Stimulated activated naive CD4-positive, alpha-beta T cell (primary cell): ENCODE measurements at places on chromosomes 2 and 18.
A peak's percentile ranks its signal among the peaks of the same experiment; 100 is the strongest.

DNA sequence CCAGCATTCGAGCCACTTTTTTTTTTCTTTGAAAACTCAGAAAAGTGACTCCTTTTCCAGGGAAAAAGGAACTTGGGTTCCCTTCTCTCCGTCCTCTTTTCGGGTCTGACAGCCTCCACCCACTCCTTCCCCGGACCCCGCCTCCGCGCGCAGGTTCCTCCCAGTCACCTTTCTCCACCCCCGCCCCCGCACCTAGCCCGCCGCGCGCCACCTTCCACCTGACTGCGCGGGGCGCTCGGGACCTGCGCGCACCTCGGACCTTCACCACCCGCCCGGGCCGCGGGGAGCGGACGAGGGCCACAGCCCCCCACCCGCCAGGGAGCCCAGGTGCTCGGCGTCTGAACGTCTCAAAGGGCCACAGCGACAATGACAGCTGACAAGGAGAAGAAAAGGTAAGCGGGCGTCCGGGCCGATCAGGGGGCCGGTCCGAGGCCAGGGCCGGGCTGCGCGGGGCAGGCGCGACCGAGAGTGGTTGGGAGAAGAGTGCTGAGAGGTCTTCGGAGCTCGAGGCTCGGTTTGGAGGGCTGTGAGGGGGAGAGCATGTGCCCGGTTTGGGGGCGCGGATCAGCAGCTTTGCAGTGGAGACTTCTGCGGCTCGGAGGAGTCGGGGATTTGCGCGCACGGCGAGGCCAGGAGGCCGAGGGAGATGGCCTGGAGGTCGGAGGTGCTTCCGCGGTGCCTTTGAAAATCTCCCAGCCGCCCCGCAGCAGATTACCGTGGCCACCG lies 502 bp downstream of the EPAS1 start:
- peak; percentile 58 for DNase-seq

DNA sequence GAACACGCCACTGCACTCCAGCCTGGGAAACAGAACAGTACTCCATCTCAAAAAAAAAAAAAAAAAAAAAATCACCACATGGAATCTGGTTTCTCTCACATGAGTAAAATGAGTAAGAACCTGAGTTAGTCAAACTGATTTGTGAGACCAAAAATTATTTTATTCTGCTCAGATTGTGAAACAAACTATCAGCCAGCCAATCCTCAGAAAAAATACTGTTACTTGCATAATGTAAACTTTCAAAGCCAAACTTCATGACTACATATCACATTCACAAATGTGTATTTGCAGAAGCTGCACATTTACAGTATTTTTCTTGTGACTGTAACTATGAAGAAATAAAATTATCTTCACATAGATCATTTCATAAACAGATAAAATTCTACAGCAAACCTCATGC lies 23.2 kb downstream of the SUMO1 start:
- DNase-seq: no peak

DNA sequence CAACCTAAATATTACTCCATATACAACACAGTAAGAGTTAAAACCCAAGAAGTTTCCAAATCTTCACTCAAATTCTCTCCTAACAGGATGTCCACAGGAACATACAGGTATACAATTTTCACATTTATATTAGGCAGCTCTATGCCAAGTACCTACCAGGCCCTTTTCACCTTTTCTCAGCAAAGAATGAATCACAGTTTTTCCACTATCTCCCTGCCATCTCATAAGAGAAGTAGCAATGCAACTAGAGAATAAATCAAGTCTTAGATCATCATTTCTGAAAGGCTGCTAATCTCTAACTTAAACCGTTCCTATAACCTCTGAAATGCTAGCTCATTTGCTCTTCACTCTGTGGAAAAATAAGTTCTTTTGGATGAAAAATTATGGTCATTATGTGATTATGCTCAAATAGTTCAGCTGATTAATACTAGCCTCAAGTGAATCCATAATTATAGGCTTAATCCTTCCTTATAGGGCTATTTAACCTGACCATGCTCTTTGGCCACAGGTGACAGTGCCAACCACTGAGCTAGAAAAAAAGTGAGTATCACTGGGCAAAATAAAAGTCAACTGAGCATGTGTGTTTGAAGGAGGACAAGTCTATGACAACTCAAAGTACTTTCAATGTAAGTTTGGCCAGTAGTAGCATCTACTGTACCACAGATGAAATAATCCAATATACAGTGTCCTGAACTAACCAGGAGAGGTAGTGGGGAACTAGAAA lies 79.7 kb downstream of the COBLL1 start:
- DNase-seq: no peak

- DNase-seq: no peak
These were observed 134.2 kb upstream of the NOL4 start for GRCh38 chr18:34358923-34359322.

- DNase-seq: no peak
These were observed 739.1 kb upstream of the ZEB2 start for GRCh38 chr2:145258903-145259579.

DNA sequence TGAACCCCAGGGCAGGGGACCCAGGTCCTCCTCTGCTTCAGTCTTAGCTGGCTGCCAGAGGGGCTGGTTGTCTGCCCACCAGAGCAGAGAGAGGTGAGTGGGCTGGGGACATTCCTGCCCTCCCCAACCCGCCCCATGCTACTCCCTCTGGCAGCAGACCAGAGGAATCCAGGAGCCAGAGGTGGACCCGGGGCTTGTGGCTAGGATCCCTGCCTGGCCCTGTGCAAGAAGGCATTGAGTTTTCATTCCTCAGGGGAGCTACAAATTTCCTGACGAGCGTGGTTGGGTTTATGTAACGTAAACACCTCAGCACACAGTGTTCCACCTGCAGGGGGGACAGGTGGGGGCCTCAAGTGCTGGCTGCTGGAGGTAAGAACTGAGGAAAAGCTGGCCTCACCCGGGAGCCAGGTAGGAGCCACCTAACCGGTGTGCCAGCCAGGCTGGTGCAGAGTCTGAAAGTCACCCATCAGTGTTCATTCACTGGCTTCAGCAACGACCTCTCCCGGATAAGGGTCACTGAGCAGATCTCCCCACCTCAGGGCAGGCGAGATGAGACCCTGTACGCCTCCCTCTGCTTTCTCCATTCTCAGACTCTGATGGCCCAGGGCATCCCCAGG lies 246.8 kb downstream of the DYSF start:
- no peak for DNase-seq

GRCh38 chr2:177064422-177064821 lies 148.2 kb upstream of the HNRNPA3 start:
- DNase-seq: no peak

GRCh38 chr2:14524803-14525080 lies 107.8 kb upstream of the LRATD1 start:
- DNase-seq: no peak

- no peak for DNase-seq
These were observed 37.2 kb upstream of the CFAP36 start for GRCh38 chr2:55482186-55482884.

DNA sequence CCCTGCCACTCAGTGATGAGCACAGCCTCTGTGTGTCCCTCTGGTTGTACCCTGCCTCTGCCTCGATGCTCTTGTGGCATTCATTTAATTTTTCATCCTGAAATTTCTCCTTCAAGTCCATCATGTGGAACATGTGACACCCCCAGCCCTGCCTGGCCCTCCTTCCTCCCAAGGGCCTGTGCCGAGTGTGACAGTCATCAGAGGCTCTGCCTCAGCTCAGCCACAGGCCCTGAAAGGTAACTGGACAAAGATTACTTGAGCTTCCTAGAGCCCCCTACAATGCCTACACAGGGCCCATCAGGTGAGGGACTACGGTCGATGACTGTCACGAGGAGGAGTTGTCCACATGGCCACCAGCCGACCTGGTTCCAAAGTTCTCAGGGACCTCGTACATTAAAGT lies 75.1 kb downstream of the C1QL2 start:
- DNase-seq: no peak

- no peak for DNase-seq
These were observed 84.1 kb upstream of the NCKAP5 start for GRCh38 chr2:133652398-133652797.

DNA sequence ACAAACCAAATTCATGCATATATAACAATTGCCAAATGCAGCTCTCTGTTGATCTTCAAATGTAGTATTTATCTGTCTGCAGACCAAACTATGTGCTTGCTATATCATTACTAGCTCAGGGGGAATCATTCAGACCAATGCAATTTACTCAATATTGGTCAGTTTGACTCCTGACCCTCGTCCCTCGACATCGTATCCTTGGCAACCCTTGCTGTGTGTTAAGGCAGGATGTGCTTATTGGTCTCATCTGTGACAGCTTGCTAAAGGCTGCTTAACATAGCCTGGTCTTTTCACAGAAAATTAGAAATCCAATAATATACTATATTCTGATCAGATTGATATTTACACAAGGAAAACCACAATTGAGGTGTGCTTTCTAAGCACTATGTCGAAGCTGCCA lies 747.1 kb downstream of the GALR1 start:
- no peak for DNase-seq

DNA sequence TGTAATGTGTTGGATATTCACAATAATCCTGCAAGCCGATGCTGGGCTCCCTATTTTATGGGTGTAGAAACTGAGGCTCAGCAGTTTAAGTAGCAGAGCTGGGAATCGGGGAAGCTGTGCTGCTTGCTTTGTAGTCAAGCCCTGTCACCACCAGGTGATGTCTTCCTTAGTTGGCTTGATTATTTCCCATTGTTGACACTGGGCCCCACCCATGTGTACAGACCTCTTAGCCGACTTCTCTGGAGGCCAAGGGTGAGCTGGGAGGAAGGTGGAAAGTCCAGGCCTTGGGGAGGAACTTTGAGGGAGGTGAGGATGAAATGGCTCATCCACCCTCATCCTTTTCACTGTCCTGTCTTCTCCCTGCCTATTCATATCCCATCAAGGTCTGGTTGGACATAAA lies 60.0 kb downstream of the CAPN13 start:
- no peak for DNase-seq

DNA sequence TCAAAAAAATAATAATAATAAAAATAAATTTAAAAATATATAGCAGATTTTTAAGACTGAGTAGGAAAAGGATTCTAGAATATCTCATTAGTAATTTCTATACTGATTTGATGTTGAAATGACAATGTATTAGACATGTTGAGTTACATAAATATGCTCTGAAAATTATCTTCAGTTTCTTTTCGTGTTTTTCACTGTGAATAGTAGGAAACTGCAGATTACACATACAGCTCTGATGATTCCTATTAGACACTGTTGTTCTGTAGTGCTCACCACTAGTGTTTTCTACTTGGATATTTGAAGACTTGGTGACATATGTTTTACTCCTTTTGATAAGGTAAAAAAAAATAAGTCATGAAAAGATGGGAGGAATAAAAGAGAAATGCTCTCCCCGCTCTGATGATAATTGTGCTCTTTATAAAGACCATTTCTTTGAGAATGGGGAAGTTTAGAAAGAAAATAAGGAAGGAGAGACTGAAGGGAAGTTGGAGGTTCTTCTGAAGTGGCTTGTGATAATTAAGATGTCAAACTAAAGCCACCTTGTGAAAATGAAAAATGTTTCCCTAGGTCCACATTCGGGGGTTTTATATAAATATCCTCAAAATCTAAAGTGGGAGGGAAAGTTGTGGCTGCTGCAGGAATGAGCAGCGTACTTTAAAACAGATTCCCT lies 52.9 kb downstream of the SLC9A2 start:
- no peak for DNase-seq

- no peak for DNase-seq
These were observed 652.0 kb downstream of the DCC start for GRCh38 chr18:52992041-52992440.
